Activated naive CD8-positive, alpha-beta T cell treated with anti-CD3 and anti-CD28 coated beads, Interleukin-2, amount 10 ng/mL, durations not matched to agents 7 days and 5 days (primary cell): ENCODE measurements at places on chromosomes 1 and 21. TPM values are rescaled to one million over a fixed set of nuclear protein-coding genes. Genes with fewer than 3 reads are reported as not detected.

DNA sequence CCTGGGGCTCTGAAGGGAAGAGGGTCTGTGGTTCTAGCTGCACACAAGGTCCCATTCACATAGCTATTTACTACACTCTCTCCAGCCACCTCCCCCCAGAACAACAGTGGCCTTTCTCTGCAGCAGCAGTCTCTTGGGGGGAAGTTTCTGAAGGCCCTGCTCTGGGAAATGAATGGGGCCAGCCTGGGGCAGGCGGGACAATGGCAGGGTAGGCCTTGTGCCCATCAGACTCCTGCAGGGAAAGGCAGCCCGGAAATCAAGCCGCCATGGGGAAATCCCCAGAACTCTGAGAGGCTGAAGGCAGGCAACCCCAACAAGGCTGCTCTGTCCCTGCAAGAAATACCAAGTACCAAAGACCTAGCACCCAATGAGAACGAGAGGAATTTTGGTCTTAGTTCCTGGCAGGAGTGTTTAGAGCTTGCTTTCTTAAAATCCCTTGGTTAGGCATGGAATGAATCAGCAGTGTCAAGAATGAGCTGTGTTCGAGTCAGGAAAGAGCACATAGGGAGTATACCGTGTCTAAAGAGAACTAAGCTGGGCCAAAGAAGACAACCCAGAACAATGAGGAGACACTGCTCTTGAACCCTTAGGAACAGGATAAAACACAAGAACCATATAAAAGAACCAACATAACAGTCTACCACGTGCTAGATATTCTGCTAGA lies 11.3 kb downstream of the ARHGEF11 start:
- no peak for DNase-seq

DNA sequence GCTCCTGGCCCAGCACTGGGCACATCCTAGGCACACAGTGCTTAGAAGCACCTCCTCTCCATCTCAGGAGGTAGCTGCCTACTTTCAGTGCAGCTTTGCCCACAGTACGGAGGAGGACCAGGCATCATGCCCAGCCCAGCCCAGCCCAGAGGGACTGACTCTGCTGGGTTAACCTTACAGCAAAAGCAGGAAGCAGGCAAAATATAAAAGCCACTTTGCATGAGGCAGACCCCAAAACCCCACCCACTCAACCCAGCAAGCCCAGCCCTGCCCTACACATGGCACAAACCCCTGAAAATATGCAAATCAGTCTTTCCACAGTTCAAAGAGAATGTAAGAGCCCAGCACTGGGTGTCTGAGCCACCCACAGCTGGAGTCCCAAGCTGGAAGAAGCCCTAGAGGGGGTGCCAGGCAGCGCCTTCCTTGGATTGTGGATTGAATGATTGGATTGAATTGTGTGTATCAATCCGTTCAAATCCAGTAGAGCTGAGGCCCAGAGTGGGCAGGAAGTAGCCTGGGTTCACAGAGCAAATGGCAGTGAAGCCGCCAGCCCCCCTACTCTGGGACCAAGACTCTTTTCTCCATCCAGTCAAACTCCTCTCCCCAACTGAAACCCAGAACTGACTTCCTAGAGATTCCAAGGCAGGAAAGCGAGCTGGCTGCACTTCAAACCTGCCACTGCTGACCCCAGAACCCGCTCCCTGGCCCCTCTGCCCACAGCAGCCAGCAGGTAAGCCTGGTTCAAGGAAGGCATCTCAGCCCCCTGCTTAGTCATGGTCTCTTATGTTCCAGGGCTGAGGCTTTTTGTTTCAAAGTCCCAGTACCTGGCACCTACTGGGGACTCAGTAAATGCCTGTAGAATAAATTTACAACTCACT lies 117.7 kb downstream of the LACTBL1 start:
- no peak for DNase-seq

- DNase-seq: no peak
These were observed 25.3 kb downstream of the PADI2 start for GRCh38 chr1:17093822-17094393.

DNA sequence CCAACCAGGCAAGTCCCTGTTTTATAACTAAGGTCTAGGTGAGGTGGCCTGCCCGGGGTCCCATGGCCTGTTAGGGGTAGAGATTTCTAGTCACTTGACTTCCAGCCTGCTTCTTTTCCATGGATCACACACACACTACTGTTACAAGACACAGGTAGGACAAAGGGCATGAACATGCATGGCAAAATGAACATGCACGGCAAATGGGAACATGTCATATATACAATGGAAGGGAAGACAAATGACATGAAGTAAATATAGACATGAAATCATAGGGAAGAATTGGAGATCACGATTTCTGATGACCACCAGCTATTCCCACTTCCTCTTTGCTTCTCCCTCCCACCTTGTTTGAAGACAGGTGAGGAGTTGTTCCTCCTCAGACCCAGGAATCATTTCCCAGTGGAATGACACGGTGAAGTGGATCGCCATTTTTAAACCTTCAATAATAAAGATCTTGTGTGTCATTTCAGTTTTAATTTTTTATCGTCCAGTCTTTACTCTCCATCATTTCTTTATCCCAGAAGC lies 47.6 kb upstream of the ATF3 start:
- no peak for DNase-seq

GRCh38 chr1:58487002-58487401 lies 59.5 kb downstream of the OMA1 start:
- no peak for DNase-seq

DNA sequence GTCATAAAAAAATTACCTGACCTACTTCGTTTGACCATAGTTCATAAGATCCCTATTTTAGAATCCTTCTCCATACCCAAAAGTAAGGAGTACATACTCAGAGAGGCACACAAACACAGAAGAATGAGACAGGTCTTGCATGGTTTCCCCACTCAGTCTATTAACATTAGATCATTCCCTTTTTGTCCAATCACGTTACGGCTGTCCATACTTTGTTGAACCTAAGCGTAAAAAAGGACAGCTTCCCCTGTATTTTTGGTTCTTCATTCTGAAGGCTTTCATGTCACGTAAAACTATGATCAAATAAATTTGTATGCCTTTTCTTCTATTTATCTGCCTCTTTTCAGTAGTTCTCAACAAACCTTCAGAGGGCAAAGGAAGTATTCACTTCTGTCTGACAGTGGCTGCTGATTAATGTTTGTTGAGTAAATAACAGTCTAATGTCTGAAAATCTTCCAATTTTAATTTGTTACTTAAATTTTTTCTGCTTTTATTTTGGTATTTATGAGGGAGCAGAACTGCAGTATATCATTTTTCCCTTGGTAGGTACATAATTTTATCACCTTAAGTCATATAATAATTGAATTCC lies 16.4 kb downstream of the PKN2 start:
- DNase-seq: no peak

DNA sequence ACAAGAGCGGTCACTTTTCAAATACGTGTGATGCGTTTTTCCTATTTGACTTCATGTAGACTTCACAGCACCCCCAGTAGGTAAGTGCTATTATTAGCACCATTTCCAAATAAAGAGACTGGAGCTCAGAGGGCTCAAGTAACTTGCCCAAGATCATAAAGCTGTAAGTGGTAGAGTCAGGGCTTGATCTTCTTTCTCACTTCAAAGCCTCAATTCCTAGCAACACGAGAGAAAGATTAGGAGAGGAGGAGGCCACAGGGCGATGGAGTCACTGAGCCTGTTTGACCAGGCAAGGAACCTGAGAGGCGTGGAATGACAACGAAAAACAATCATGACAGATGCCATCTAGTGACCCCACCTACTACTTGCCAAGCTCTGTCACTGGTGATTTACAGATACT lies 181.0 kb downstream of the FOXD2 start:
- DNase-seq: no peak

DNA sequence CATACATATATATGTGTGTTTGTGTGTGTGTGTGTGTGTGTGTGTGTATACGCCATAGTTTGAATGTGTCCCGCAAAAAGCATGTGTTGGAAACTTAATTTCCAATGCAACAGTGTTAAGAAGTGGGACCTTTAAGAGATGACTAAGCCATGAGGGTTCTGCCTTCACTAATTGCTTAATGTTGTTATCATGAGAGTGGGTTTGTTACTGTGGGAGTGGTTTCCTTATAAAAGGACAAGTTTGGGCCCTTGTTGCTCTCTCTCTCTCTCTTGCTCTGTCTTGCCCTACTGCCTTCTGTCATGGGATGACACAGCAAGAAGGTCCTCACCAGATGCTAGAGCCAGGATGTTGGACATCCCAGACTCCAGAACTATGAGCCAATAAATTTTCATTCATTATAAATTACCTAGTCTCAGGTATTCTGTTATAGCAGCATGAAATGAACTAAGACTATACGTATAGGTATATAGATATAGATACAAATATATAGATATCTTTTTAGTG lies 103.8 kb upstream of the ZC3H11B start:
- no peak for DNase-seq

- no peak for DNase-seq
These were observed 23.3 kb downstream of the TOMM20 start for GRCh38 chr1:235105051-235106043.

DNA sequence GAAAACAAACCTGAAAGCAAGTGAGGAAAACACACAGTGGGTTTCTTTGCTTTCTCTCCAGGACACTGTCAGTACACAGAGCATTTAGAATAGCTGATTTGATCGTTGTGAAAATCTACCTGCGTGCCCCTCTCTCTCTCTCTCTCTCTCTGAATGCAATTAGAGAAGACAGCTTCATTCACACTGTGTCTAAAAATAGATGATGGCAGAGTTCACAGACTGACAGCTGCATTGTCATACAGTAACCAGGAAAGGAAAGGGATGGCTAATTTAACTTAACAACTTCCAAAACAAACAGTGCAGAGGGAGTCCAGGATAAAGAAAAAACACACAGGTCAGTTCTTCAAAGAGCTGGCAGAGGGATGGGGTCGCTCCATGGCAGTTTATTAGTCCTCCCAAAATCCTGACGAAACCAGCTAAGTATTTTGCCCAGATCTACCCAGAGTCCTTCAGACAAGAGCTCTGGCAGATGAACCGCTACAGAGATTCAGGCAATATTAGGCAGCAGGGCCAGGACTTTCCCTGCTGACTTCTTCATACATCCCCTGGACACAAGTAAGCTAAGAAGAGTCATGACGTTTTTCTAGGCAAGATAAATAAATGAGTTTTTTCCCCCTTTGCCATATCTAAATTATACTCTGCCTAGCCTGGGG lies 58.9 kb downstream of the WLS start:
- no peak for DNase-seq

DNA sequence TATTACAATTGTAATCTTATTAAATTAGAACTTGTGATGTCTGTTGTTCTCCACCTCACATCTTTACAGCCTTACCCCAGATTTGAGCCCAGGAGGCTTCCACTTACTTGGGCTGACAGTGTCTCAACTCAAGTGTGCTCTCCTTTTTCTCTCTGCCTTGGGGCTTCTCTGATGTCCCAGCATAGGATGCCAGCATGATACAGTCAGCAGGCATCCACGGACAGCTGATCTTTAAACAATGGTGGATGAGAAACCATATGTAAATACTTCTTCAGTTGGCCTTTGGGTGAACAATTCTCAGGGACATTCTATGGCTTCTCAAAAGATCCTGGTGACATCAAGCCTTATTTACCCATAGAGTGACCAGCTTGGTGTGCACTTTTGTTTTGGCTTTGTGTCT lies 107.6 kb upstream of the GORAB start:
- DNase-seq: no peak

GRCh38 chr1:220887202-220887519 lies 7.9 kb downstream of the HLX start:
- no peak for DNase-seq

DNA sequence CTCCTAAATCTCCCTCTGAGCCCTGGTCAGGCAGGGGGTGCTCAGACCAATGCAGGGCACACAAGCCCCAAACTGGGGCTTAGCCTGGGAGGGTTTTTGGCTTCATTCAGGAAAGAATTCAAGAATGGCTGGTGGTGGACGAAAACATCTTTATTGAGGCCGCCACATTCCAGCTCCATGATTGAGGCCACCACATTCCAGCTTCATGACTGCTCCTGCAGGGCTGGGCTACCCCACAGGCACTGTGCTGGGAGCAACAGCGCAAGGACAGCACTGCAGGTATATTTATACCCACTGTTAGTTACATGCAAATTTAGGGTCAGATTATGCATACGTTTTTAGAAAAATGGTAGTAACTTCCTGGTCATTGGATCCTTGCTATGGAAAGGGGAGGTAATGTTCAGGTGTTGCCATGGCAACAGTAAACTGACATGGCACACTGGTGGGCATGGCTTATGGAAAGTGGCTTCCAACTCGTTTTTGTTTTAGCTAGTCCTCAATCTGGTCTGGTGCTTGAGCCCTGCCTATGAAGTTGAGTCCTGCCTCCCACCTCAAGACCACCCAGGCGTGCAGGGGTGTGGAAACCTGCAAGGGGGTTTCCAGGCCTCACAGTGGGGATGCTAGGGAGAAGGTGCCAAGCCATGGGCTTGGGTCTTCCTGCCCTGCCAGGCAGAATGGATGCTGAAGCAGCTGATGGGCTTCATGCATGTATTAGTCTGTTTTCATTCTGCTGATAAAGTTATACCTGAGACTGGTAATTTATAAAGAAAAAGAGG lies 348.7 kb upstream of the AJAP1 start:
- DNase-seq: no peak

- no peak for DNase-seq
These were observed 47.6 kb downstream of the RHOU start for GRCh38 chr1:228782662-228783417.

DNA sequence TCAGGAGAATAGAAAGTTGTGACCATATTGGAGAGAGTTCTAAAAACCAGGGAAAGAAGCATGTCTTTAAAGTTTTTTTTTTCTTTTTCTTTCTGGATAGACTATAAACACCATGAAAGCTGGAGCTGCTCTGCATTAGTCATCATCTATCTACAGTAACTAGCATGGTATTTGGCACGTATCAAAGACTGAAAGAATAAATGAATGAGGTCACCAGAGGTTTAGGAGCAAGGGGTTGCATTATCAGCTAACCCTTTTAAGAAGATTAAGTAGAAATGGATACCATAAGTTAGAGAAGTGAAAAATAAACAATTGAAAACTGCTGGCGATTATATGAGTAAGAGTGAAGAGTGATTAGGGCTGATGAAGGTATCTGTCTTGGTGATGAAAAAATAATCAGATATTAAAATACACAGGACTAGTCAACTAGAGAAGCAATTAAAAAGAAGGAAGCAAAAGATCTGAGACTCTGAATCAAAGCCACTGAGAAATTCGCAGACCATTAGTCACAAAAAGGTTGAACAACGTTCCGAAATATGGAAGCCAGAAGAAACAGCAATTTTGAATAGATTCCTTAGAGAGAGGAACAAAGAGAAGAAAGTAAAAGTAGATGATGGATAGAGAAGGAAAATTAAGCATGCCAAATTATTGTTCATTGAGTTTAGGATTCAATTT lies 536.4 kb downstream of the DPYD start:
- DNase-seq: no peak

The RHCE gene
- 0.17 TPM for total RNA-seq

The FAAP20 gene
- 59.0 TPM for total RNA-seq

The DONSON gene
- total RNA-seq: 29.0 TPM

The DYRK3 gene
- total RNA-seq: 2.7 TPM

The NBPF10 gene
- 1.6 TPM for total RNA-seq

The PRR9 gene
- total RNA-seq: not detected

The KCNJ10 gene
- total RNA-seq: not detected
